ENCODE measurements at places on chromosomes 1 and 21.

GRCh38 chr1:65170511-65171142 lies 22.6 kb downstream of the AK4 start:
- no peak for DNase-seq

- no peak for DNase-seq
Observed at GRCh38 chr1:204830747-204831146, 39.9 kb upstream of the NFASC start.

DNA sequence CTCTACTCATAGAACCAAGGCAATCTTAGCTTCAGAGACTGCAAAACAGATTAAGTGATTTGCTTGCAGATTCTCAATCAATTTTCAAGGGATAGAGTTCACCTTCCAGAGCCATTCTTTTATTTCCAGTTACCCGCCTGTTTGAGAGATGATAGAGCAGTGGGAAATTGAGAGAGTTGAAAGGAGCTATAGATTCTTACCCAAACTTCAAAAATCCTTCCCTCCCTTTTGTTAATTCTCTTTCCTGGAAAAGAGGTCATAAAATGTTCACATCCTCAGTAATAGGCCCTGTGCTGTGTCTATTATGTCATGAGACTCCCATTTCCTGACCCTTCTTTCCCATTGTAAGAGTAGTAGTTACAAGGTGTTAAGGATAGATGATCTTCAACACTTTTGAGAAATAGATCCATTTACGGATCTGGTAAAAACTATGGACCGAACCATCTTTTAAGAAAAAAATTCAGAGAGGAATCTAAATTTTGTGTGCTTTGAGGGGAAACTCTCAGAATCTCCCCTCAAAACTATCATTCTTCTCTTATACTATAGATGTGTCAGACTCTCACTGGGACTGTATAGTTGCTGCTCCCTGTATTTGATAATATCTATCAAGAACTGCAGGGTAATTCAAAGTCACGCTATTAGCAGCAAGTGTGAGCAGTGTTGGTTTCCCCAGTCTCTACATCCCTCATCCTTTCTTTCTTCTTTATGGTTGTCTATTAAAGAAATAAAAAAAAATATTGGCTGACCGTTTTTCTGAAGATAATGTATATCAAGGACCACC lies 8.0 kb downstream of the RGS4 start:
- DNase-seq: no peak

DNA sequence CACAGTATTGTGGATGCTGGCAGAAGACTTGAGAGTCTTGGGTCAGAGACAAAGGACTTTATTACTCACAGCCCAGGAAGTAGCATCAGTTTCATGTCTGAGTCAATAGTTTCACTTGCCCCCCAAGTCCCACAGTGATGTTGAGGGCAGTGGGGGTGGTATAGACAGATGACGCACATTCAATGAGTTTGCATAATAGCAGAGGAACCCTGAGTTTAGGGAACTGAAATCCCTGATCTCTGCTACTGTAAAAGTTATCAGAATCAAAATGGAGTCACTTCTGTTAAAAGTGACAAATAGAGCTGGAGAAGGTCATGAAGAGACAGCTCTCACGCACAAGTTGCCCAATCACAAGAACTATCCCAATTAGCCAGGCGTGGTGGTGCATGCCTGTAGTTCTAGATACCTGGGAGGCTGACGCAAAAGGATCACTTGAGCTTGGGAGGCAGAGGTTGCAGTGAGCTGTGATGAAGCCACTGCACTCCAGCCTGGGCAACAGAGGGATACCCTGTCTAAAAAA lies 11.5 kb upstream of the HCRTR1 start:
- peak; percentile 45 for DNase-seq

- no peak for DNase-seq
Observed at GRCh38 chr1:47231301-47232186, 481 bp downstream of the TAL1 start.

DNA sequence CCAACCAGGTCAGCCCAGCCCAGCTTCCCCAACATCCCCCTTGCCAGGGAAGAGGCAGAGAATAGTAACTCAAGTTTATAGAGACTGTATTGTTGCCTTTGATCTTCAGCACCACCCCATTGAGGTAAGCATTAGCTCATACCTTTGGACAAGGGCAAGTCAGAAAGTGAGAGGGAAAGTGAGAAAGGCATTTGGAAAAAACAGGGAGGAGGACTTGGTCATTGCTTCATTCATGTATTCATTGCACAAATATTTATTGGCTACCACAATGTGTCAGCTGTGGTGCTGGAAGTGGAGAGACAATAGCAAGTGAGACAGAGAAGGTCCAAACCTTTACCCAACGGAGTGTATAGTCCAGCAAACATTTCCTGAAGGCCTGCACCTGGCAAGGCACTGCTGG lies 561.2 kb downstream of the KIF26B start:
- no peak for DNase-seq

- no peak for DNase-seq
Observed at GRCh38 chr1:59532102-59532501, 235.2 kb downstream of the FGGY start.

- DNase-seq: no peak
Observed at GRCh38 chr1:218643281-218643680, 298.1 kb downstream of the TGFB2 start.

GRCh38 chr1:228904222-228904621 lies 168.9 kb downstream of the RHOU start:
- DNase-seq: no peak

All from hematopoietic multipotent progenitor cell (in vitro differentiated cells).